ENCODE measurements at places on chromosomes 3 and 15.
A peak's percentile ranks its signal among the peaks of the same experiment; 100 is the strongest.

- no peak for DNase-seq
Measured at GRCh38 chr15:61605343-61605742, 376.2 kb upstream of the RORA start.

GRCh38 chr3:127395663-127396355 lies 108.0 kb upstream of the PRR20G start:
- DNase-seq: no peak

DNA sequence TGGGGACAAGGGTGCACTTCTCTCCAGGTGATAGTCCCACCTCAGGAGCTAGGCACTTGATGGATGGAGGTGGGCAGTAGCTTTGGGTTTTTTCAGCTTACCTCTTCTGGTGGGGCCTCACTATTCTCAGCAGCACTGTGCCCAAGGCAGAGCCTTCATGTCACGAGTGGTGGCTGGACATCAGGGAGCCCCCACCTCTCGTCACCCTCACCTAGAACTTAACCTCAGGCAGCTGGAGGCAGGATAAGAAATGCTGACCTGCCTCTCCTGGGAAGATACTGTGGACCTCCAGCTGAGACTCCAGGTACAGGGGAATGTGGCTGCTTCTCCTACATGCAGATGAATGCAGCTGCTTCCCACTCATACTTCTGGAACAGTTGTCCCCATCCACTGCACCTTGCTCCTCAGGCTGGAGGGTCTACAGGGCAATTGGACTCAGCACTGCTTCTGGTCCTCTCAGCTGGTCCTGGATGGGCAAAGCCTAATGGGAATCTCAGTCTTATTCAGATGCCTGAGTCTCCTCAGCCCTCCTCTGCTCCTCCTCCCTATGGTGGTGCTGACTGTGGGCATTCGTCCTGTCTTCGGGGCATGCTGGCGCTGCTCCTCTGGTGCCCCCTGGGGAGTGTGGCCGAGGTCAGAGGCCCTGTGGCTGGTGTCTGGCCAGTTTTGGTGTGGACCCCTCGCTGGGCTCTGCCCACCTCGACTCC lies 129.9 kb downstream of the KLF13 start:
- DNase-seq: no peak

DNA sequence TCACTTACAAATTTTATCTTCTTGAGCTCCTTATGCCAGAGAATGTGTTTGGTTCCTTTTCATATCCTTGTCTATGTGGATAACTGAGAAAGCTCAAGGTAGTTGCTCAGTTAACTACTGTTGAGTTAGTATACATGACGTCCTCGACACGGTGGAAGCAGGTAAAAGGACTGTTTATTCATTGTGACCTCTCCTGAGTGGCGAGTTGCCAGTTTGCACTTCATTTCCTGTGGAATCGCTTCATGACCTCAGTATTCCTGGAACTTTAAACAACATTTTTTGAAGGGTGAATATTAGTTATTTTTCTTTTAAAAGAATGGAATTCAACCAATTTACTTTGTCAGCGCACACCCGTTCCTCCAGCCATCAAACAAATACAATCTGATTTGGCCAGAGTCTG lies 1.2 kb upstream of the TPRG1 start:
- DNase-seq: no peak

DNA sequence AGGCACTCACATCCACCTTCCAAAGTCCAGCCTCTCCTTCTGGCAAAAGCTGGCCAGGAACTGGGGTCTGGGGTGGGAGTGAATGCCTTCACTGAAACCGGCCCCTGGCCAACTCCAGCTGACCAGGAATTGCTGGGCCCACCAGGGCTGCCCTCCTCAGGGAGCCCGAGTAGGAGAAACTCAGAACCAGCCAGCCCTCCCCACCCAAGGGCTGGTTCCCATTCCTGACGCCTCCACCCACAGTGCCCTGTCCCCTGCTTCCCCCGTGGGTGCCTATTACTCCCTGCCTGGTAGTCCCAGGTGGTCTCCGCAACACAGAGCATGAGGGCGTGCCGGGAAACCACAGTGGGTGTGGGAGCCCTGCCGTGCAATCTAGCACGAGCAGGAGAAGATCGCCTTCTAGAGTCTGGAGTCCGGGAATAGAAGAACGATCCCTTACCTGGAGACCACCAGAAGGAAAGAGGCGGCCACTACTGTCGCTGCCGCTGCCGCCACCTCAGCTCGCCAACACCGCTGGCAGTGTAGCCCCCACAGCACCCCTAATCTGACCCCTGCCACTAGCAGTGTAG lies 178.8 kb downstream of the POTEB3 start:
- no peak for DNase-seq

DNA sequence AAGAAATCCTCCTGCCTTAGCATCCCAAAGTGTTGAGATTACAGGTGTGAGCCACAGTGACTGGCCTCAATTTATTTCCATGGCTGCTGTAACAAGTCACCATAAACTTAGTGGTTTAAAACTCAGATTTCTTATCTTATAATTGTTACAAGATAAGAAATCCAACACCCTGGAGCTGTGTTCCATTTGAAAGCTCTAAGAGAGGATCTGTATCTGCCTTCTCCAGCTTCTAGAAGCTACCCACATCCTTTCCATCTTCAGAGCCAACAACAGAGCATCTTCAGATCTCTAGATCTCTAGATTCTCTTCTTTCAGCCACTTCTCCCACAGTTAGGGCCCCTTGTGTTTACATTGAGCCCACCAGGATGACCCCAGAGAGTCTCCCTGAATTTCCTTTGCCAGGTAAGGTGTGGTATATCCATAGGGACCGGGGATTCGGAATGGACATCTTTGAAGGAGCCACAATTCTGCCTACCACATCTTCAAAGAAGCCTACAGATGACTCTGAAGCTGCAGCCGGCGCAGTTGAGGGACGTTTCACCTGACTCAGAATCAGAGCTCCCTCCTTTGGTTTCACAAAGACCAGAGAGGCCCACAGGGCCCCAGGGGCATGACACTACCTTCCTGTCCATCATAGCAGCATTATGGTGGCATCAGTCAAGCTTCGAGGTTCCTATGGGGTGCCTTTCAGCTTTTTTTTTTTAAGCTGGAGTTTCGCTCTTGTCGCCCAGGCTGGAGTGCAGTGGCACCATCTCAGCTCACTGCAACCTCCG lies 87.0 kb upstream of the IGF1R start:
- DNase-seq: peak; percentile 66

DNA sequence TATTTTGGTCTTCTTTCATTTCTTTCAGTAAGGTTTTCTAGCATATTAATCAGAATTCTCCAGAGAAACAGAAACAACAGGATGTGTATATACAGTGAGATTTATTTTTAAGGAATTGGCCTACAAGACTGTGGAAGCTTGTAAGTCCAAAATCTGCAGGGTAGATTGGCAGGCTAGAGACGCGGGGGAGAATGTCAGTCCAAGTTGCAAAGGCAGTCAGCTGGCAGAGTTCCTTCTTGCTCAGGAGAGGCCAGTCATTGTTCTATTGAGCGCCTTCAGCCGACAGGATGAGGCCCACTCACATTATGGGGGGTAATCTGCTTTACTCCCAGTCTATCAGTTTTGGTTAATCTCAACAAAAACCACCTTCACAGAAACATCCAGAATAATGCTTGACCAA lies 133.4 kb upstream of the UBE3A start:
- no peak for DNase-seq

DNA sequence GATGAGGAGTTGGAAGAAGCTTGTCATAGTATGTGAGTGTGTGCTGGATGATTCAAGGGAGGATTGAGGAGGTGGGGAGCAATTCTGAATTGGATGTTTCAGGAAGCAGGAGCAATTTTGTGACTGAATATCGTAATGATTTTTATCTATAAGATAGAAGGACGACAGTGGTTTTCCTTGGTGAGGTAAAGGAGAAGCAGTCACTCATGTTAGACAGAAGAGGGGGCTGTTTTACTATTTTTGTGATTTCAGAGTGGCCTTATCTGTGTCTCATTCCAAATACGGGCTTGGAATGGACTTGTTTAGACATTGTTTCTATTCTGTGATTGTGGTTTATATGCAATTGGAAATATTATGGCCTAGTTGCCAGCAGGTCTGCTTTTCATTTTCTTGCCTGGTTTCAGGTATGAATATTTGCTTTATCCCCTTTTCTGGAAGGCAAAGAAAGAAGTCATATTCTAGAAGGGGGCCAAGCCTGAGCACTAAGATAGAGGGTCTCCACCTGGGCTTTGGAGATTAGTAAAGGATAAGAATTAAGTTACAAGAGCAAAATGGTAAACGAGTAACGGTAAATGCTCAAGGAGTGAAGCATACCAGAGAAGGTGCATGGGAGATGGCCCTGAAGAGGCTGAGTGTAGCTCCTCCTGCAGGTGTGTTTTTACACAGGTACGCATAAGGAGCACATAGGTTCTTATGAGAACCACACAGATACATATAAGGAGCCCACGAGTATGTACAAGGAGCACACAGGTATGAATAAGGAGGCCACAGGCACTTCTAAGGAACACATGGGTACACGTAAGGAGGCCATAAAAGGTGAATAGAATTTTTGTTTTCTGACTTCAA lies 124.6 kb upstream of the KCNAB1 start:
- no peak for DNase-seq

- no peak for DNase-seq
Measured at GRCh38 chr3:151144760-151145159, 58.3 kb downstream of the GPR171 start.

- no peak for DNase-seq
Measured at GRCh38 chr3:157916672-157917071, 189.5 kb downstream of the SHOX2 start.

Measured in activated T-cell treated with anti-CD3 and anti-CD28 coated beads, Interleukin-2, amount 50 U/mL, for 72 hours (primary cell).